ENCODE measurements at places on chromosomes 2 and 18.

DNA sequence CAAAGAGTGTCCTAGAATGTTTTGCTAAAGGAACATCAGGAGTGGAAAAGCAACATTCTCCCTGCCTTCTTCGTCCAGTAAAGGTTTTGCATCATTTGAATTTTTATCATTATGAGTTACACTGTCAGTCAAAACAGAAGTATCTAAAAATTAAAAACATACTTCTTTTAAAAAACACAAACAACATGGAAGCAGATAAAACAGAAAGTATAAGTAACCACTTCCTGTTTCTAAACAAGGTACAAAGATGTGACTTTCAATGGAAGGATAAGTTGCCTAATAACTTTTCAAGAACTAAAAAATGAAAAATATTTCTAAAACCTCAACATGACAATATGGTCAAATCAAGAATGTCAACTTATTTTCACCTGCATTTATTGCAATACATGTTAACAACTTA lies 158.2 kb downstream of the STK39 start:
- DNase-seq: no peak

DNA sequence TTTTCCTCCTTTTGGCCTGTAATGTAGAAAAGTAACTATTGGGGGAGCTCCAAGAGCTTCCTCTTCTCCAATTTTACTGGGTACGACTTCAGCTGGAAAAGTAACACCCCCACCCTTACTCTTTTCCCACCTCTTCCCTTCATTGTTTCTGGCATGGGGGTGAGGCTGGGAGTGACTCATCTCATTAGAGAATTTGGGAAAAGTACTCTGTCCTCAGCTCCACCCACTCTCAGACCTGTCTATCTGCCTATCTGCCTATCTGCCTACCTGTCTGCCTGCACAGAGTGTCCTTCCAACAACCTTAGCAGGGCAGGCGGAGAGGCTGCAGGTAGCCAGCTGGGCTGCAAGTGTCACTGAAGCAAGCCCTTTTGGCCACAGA lies 93.6 kb downstream of the EPHA4 start:
- no peak for DNase-seq

DNA sequence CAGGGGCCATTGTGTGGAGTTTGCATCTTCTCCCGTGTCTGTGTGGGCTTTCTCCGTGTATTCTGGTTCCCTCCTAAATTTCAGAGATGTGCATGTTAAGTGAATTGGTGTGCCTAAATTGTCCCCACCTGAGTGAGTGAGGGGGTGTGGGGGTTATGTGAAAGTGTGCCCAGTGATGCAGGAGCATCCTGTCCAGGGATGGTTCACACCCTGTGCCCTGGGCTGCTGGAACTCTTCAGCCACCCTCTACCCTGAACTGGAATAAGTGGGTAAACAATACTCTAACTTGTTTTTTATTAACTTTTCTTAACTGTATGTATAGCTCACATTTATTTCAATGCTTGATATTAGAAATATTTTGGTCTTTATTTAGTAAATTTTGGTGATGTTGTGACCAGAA lies 56.0 kb downstream of the UBE2E3 start:
- DNase-seq: no peak

GRCh38 chr2:119721462-119721861 lies 38.3 kb upstream of the PTPN4 start:
- DNase-seq: no peak

- no peak for DNase-seq
Observed at GRCh38 chr2:16671760-16672159, 6.1 kb upstream of the CYRIA start.

DNA sequence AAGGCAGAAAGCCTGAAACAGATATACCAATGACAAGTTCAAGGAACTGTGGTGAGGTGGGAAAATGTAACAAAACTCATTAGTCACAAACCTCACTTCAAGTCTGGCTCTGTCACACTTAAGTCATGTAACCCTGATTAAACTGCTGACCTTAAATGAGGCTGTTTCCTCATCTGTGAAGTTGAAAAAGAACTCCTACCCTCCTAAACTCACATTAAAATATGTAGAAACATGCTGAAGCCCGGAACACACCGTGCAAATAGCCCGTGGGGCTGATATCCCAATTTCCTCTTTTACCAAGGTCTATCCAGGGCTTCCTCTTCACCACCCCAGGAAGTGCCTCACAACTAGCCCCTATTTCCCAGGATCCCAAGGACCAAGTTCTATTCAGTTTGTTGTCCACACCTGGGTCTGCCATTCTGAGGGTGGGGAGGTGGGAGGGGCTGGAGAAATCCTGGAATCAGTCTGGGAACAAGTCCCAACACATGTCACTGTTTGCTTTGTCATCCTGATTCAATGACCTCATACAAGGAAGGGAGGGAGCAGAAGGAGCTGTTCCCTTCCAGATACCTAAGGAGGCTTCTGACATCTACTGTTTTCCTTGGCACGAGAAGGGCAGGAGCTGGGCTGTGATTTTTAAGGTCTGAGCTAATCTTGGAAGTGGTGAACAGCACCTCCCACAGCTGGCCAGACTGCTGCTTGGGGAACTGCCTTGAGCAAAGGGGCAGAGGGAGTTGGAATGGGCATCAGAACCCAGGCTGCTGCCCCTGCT lies 42.3 kb downstream of the SLC4A1AP start:
- DNase-seq: no peak

DNA sequence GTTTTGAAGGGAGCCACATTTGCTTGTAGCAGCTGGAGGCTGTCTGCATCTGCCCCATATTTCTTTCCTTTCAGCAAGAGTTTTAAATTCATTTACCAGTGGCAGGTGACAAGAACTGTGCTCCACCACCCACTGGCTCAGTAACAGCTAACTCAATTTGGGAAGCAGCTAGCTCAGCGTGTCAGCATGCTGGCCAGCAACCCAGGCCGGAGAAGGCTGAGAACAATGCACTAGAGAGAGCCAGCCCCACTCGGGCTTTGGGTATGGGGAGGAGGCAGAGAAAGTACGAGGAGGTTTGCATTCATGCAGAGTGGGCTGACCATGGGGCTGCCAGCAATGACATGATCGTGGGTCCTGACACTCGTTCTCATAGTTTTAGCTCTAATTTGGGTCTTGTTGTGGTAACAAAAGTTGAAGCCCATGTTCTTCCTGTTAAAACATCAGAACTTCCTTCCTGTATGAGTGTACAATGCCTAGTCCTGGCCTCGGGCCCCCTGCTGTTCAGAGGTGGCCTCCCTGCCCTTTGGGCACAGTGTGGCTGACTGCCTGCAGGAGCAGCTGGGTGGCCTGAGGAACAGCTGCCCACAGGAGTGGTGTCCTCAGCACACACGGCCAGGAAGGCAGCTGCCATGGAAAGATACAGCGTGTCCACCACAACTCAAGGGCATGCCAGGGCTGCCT lies 23.0 kb downstream of the CDC42EP3 start:
- DNase-seq: no peak

- DNase-seq: no peak
Observed at GRCh38 chr2:17793296-17793695, 23.0 kb upstream of the MSGN1 start.

DNA sequence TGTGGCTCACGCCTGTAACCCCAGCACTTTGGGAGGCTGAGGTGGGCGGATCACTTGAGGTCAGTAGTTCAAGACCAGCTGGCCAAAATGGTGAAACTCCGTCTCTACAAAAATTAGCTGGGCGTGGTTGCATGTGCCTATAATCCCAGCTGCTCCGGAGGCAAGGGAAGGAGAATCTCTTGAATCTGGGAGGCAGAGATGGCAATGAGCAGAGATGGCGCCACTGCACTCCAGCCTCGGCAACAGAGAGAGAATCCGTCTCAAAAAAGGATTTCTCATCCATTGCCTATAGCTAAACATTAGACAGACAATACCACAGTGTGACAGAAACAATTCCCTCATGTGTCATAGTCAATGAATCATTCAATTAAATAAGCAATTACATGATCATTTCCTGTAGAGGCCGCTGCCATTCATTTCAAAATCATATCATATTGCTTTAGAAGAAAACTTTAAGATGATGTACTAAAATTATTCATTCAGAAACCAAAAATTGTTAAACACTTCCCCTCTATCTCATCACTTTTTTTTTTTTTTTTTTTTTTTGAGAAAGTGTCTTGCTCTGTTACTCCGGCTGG lies 69.5 kb upstream of the TGIF1 start:
- no peak for DNase-seq

GRCh38 chr2:28516950-28517349 lies 21.1 kb downstream of the PLB1 start:
- DNase-seq: no peak

DNA sequence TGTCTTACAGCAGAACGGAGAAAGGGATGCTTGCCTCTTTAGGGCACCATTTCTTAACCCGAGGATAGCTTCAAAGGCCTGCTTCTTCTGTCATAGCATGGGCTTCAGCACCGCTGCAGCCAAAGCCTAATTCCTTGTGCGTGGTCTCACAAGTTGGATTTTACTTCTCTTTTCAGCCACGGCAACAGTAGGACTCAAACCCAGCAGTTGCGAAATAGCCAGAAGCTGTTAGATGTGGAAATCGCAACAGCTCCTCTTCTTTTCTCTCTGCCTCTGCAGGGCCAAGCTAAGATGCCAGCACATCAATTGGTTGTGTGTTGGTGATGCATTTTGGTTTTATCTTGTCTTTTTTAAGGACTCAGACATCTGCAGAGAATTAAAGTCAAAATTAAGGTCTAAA lies 3.1 kb downstream of the NRXN1 start:
- no peak for DNase-seq

DNA sequence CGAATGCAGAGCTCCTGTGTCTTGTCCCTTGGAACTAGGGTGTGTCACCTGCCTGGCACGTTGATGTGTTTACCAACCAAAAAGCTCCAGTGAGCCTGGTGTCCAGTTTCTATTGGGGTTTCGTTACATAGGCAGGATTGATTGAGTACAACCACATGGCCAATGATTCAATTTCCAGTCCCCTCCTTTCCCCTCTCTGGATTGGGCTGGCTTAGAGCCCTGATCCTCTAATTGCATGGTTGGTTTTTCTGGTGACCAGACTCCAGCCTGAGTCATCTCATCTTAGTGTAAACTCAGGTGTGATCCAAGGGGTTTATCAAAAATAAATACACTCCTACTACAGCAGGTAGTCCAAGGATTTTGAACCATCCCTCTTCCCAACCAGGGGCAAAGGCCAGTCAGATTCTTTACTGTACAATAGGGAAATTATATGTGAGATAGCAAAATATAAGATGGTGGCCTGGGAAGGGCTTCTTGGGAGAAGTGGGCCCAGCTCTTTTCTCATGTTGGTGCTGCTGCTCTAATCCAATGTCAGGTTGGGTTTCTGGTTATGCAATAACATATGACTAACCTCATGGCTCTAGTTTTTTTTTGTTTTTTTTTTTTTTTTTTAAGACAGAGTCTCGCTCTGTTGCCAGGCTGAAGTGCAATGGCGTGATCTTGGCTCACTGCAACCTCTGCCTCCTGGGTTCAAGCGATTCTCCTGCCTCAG lies 64.7 kb upstream of the MGAT5 start:
- DNase-seq: no peak

GRCh38 chr2:11311543-11311942 lies 32.9 kb downstream of the ROCK2 start:
- DNase-seq: no peak

GRCh38 chr2:62304429-62305417 lies 108.8 kb downstream of the B3GNT2 start:
- DNase-seq: peak; percentile 48

- no peak for DNase-seq
Observed at GRCh38 chr2:232779934-232780333, 3.6 kb upstream of the KCNJ13 start.

DNA sequence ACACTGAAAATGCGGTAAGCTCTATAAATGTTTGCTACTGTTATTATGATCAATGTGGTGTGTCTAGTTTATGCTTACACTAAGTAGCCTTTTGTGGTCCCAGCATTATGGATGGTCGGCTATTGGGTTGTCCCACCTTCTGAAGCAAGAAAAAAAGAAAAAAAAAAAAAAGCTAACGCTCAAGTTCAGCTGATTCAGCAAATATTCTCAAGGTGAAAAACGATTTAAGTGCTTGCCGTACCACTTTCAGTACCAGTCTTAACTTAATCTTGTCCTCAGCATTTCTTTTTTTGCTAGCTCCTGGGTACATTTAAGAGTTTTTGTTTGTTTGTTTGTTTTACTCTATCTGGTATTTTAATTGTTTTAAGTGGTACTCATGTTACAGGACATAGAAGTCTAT lies 87.5 kb downstream of the MBD5 start:
- no peak for DNase-seq

DNA sequence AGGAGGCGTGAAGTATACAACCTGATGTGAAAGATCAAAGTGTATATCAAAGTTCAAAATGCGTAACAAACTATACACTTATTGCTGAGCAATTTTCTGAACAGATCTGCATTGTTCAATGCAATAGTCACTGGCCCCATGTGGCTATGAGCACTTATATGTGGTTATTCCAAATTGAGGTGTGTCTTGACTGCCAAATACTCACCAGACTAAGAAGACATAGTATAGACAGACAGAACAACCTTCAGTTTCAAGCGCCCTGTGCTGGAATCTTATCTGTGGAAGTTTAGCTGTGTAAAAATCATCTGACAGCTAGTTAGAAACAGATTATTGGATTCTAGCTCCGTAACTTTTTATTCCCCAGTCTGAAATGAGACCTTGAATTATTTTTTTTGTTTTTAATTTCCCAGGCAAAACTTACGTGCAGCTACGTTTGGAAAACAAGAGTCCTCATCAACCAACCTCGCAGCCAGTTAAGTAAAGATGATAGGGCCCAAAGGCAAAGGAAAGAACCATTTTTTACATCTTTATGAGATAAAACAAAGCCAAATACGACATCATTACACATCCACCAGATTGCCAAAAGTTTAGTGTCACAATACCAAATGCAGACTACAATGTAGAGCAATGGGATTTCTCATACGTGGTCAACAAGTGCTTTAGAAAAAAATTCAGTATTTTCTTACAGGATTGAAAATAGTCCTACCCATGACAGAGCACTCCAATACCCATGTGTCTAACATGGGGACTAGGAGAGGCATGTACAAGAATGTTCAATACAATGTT lies 37.2 kb downstream of the MBOAT2 start:
- DNase-seq: no peak

DNA sequence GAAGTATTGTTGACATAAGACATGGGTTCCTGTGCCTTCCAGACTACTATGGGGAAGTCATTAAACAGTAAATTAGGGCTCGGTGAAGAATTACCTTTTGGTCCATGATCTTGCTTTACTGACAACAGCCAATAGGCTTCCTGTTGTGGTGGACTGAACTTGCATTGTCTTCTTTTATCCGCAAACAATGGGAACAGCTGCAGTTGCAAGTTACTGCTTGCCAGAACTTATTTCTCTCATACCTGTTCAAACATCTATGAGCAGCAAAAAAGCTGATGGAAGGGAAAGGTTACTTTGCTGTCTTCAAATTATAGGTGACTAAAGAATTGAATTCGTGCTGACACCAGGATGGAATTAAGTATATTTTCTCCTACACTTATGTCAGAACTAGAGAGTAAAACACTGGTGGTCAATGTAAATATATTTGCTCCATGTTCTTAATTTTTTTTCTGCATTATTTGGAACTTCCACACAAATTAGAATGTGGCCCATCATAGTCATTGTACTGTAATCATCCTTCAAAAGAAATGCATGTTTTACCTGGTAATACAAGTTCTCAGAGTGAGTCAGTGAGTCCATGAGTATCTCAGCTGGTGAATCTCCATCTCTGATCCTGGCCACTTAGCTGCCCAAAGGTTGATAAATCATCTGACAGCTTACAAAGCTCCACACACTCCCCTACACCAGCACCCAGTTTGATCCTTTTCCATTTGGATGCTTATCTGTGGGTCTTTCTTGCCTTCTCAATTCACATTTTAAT lies 37.3 kb upstream of the RNF152 start:
- no peak for DNase-seq
